ENCODE measurements at places on chromosomes 6 and 20.

DNA sequence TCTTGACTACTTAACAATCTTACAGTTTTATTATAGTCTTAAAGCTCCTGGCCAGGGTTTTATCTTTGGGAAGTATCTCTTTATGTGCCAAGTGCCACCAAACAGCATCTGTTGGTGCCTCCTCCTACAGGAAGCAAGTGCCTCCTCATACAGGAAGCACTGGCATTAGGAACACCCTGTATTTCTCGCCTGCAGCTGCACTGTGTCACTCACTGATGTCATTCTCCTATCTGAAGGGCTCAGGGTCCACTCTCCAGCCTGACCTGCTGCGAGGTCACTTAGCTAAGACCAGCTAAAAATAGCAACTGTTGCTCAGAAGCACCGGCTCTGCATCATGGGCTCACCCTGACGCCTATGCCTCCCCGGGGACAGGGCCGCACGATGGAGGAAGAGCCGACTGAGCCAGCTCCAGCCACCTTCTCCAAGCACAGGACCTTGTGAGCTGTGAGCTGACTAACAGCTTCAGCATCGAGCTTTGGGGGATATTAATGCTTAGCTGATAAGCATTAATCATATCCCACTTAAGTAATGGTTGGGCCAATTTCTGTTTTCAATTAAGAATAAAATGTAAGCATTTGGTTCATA lies 66.3 kb upstream of the CD93 start:
- no peak for DNase-seq

DNA sequence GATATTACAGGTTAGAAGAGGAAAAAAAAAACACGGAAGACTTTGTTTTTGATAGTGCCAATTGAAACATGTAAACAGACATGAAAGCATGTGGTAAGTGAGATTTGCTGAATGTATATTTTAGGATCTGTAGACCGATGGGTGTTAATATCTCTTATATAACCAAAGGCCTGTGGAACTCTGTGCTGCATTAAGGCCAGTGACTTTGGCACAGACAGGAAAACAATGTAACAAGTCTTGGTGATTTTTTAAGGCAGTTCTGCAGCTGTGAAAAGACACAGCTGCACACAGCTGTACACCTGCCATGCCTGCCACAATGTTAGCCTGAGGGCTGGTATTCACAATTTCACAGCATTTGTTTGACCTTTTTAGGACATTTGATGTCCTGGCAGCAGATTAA lies 6.1 kb downstream of the SOBP start:
- no peak for DNase-seq

GRCh38 chr20:59678288-59678687 lies 73.9 kb downstream of the PHACTR3 start:
- DNase-seq, result no peak

- DNase-seq, result peak; percentile 55
Observed at GRCh38 chr20:47205577-47206123, 150.8 kb downstream of the ZMYND8 start.

GRCh38 chr20:46895906-46896242 lies 1.2 kb downstream of the EYA2 start:
- no peak for DNase-seq

DNA sequence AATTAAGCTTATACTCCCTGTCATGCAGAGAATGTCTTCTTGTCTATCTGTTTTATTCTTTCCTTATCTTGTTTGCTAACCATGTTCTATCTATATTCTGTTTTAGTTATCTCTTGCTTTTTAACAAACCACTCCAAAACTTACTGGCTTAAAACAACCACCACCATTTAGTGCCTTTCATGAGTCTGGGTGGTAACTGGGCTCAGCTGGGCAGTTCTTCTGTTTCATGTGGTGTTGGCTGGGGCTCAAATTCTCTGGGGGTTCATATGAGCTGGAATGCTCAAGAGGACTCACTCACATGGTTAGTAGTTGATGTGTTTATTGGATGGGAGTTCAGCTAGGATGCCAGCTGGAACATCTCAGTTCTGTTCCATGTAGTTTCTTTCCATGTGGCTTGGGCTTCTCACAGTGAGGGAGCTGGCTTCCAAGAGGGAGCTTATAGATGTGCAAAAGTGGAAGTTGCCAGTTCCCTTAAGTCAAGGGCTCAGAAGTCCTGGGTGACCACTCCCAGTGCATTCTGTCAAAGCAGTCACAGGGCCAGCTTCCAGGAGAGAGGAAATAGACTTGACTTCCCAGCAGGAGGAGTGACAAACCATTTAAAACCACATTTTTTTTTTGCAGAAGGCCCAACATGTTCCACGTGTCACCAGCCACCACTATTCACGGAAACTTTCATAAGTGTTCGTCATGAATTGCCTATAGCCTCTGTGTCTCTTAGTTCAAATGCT lies 70.4 kb downstream of the PLCB4 start:
- no peak for DNase-seq

DNA sequence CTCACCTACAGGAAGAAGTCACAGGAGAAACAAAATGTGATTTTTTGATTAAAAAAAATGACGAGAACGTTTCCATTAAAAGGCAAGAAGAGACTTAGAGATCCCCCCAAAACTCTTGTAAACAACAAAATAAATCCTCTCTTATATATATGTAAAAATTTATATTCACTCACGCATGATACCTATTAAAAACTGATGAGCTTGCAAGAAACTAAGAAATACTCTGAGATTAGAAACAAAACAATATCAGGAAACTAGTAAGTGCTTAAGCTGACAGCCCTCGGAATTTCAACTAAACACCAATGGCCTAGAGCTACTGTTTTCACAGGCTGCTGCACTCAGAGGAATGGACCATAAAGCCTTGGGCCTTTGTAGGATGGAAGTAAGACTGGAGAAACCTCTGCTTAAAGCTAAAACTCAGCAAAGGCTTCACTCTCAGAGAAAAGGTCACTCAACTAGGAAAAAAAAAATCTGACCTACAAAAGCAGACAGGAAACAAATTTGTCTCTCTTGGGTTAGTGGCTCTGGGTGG lies 63.0 kb downstream of the MAP3K7 start:
- no peak for DNase-seq

DNA sequence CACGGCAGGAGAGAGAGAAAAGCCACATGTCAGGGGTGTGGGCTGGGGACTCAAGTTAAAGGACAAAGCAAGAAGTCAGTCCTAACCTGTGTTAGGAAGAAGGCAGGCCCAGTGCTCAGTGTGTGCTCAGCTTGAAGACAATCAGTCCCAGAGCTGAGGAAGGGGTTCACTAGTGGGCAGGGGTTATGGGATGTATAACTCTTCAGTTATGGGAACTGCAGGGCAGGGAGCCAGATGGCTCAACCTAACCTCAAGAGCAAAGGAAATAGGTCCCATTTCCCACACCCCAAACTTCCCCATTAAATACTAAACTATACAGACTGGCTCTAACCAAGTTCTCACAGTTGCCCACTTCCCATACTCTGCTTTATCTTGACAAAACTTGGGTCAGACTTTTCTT lies 7.4 kb upstream of the SSTR4 start:
- DNase-seq, result no peak

GRCh38 chr6:73004861-73005260 lies 220.4 kb downstream of the KHDC1L start:
- DNase-seq, result no peak

DNA sequence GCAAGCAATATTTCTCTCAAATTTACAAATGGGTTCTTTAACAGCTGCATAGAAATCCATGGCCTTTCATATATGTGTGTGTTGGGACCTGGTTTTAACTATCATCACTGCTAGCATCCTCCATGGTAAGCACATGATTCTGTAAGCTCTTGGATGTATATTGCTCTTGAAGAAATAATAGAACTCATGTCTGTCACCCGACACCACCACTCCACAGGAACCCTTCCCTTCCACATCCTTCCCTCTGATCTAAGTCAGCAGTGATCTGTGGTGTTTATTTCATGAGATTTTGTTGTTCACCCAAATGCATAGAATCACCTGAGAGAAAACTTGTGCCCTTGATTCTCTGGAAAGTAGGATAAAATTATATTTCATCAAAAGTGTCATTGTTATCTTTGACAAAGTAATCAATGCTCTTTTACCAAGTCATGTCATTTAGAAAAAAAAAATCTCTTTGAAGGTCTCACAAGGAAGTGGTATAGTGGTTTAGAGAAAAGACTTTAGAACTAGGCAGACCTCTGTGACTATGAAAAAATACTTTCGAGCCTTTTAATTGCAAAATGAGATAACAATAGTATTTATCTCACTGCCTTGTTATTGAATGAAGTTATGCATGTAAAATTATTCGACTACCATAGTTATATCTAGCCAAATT lies 649.8 kb upstream of the SLC35B3 start:
- DNase-seq, result no peak

Data from CD4-positive, alpha-beta T cell treated with Interferon alpha-2 for 1 hour (primary cell).